AG08396 (cell line): ENCODE measurements at places on chromosomes 13 and 19.

DNA sequence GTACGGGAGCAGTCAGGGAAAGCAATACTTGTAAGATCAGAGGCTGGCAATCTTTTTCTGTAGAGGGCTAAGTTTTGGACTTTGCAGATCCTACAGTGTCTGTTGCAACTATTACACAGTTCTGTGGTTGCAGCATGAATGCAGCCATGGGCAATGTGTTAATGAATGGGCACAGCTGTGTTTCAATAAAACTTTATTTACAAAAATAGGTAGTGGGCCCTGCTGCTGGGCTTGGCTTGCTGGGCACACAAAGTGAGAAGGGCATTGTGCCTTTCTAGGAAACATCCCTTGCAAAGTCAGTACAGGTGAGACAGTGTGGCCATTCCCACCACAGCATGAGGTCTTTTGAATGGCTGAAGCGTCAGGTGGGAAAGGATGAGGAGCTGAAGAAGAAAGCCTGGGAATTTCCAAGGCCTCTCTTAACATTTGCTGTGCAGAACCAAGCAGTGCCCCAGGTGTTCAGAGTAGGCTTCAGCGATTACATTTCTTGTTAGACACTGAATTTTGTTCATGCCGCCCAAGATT lies 9.1 kb downstream of the KL start:
- DNase-seq, result no peak

DNA sequence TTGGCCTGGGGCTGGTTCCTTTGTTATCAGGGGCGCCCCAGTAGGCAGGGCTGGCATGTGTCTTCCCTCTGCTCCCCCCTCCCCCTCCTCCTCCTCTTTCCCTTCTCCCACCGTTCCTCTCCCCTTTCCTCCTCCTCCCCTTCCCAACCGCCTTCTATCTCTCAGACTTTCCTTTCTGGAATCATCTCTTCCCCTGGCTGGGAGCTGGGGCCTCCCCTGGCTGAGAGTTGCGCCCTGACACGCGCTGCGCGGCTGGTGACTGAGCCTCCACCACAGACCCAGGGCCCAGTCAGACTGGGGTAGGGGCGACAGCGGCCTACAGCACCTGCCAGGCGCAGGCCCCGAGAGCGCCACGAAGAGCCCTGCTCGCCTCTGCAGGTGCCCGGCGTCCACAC lies 2.8 kb downstream of the PNMA8B start:
- DNase-seq, result no peak

DNA sequence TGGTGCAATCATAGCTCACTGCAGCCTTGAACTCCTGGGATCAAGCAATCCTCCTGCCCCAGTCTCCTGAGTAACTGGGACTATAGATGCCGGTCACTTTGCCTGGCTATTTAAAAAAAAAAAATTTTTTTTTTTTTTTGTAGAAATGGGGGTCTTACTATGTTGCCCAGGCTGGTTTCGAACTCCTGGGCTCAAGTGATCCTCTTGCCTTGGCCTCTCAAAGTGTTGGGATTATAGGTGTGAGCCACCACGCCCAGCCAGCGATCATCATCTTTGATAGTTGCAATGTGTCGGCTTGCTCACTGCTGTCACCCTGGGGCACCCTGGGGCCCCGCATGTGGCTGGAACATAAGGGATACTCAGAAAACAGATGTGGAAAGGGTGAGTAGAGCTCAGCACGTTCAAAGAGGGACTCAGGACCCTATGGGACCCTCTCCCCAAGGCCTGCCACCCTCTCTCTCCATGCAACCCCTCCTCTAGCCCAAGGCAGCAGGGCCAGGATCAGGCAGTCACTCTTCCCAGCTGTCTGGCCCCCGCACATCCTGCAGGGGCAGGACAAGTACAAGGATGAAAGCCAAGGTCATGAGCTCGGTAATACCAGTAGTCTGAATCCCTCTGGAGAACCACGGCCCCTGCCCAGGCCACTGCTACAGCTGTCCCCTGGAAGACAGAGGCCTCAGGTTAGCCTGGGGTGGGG lies 6.5 kb upstream of the CCL25 start:
- no peak for DNase-seq

DNA sequence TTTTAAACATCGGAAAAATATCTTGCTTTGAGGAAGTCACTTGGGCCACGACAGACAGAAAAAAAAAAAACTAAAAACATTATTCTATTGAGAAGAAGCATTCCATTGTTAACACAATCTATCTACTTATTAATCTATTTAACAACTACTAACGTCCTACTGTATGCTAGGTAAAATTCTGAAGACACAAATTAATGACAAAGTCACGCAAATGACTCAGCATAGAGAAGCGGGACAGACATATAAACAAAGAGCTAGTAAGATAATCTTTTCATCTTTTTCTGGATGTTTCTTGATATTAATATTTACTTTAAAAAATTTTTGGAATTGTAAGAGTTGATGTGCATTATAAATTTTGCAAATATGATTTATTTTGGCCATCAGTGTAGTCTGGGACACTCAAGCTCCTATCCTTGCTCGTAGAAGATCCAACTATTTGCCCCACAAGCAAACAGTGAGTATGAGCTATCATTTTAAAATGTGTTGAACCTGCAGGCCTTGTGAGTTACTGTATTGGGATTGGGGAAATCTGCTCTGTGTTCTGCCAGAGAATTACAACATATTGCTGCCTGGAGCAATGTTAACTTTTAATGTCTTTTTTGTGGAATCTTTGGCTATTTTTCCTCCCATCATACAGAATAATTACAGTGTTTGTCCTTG lies 109.1 kb downstream of the PCDH9 start:
- DNase-seq, result peak; percentile 2

- DNase-seq, result peak; percentile 45
Observed at GRCh38 chr19:49217382-49217781, 59.8 kb downstream of the TRPM4 start.

DNA sequence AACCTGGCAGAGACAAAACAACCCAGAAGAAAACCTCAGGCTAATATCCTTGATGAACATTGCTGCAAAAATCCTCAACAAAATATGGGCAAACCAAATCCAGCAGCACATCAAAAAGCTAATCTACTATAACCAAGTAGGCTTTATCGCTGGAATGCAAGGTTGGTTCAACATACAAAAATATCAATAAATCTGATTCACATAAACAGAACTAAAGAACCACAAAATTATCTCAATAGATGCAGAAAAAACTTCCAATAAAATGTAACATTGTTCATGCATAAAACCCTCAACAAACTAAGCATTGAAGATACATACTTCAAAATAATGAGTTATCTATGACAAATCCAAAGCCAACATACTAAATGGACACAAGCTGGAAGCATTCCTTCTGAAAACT lies 8.8 kb downstream of the ZNF724 start:
- no peak for DNase-seq

DNA sequence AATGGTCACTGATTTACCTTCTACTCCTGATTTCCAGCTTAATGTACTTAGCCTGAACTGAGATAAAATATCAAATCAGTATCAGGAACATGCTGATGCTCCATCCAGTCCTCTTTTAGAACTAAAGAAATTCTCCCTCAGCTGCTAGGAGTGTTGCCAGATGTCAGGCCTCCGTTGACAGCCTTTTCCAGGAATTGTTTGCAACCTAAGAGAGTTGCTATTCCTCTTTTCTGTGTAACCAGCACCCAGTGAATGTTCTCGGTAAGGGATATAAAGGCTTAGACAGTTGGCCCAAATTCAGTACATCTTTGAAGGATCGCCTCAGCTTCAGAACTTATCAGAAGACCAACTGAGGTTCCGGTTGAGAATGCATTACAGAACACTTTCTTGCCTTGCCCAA lies 559.0 kb downstream of the PCDH17 start:
- no peak for DNase-seq

- DNase-seq, result no peak
Observed at GRCh38 chr13:105345730-105346129, 1189.7 kb downstream of the EFNB2 start.

GRCh38 chr19:50482916-50483315 lies 6.3 kb upstream of the GARIN5A start:
- no peak for DNase-seq

DNA sequence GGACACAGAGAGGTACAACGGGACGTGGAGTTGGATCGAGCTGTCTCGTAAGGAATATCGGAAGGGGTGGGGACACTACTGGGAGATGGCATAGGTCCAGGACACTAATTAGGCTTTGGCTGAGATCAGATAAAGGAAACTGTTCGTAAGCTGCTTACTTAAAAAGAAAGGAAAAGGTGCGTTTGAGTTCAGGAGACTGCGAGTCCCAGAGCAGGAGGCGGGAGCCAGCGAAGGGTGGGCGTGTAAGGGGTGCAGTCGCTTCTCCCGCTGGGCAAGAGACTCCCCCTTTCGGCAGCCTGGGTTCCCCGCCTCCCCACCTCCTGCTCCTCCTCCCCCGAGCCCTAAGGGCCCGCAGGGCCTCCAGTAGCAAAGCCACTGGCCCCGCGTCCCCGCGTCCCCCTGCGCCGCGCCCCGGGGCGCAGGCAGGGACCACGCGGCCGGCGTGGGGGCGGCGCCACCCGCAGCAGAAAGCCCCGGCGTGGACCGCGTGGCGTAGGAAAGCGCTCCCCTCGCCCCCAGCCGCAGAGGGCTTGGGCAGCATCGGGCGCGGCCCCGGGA lies 547 bp downstream of the ABCC4 start:
- peak; percentile 77 for DNase-seq

- no peak for DNase-seq
Observed at GRCh38 chr13:57813651-57814050, 182.1 kb downstream of the PCDH17 start.

GRCh38 chr13:43782686-43783085 lies 4.1 kb downstream of the ENOX1 start:
- DNase-seq, result no peak

DNA sequence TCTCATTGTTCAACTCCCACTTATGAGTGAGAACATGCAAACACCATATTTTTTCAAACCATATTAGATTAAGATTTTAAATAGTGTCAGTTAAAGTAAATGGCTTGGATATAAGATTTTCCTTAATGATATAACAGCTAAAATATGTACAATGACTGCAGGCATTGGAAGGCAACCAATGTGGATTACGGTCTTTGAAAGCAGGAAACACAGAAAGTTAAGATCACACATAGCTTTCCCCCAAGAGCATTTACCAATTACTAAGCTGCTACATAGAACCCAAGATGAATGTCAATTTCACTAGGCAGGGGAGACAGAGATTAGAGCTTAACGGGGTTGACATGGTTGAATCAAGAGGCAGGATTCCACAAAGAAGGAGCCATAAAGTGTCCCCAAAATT lies 173.2 kb upstream of the TRPC4 start:
- no peak for DNase-seq

DNA sequence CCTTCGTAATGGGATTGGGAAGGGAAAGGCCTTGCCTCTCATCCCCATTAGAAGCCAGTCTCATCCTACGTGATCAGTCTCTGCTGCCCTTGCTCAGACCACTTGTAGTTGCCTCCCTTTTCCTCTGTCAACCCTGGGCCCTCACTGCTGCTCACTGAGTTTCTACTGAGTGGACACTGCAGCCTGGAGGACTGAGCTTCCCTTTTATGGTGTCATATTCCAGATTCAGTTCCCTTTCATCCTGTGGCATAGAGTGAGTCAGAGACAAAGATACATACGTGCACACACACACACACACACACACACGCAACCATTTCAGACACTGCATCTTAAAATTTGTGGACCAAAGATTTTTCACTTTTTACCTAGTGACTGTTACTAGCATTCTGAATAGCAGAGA lies 56.6 kb downstream of the COG3 start:
- no peak for DNase-seq

DNA sequence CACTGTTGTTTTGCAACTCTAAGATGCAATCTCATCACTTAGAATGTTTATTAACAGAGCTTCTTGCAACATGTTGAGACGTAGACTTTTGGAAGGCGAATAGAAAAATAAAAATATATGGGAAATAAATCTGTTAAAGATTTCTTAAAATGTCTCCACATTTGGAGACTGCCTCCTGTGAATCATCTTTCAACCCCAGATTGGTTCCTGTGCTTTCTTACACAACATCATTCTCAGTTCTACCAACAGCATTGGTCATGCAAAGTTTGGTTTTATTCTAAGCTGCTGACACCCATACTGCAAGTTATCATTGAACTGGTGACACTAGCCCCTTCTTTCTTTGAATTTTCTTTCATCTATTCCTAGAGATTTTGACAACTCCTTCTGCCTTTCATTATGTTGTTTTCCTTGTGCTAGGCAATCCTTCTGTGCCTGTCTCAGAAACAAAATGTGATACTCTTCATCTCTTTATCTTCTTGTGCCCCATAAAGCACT lies 1.6 kb upstream of the IGFL3 start:
- no peak for DNase-seq

DNA sequence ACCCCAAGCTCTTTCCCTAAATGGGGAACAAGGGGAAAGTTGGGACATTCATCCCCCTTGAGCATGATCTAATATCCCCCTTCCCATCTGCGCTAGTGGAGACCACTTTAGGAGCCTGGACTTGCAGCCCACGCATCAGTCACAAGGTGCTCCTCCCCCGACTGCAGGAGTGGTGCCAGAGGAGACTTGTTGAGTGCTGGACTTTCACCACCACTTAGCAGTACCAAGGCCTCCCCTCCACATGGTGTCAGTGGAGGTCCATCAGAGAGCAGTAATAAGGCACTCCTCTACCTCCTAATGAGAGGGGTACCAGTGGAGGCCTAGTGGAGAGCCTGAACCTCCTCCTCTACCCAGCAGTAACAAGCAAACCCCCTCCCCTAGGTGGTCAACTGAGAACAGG lies 22.5 kb downstream of the CAB39L start:
- DNase-seq, result no peak

DNA sequence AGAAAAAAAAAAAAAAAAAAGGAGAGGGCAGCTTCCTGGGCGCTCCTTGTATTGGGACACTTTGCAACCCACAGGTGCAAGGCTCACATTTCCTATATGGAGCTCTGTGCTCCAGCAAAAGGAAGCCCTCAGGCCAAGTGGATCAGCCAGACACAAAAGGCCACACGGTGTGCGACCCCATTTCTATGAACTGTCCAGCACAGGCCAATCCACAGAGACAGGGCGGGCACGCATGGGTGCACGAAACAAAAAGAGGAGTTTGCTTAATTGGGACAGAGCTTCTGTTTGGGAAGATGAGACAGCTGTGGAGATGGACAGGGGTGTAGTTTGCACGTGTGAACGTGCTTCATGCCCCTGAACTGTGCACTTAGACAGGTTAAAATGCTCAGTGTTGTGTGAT lies 31.6 kb upstream of the MATK start:
- DNase-seq, result no peak

- DNase-seq, result no peak
Observed at GRCh38 chr13:109483284-109483683, 303.1 kb downstream of the IRS2 start.

- no peak for DNase-seq
Observed at GRCh38 chr13:41673640-41674039, 216.3 kb downstream of the RGCC start.

- DNase-seq, result no peak
Observed at GRCh38 chr13:48113756-48114130, 18.8 kb upstream of the MED4 start.

GRCh38 chr19:10646456-10647159 lies 7.5 kb upstream of the ILF3 start:
- no peak for DNase-seq

GRCh38 chr19:17135001-17135853 lies 59.6 kb downstream of the MYO9B start:
- peak; percentile 87 for DNase-seq
